ENCODE measurements at places on chromosomes 6 and 20. TPM values are rescaled to one million over a fixed set of nuclear protein-coding genes. Genes with fewer than 3 reads are reported as not detected.
A peak's percentile ranks its signal among the peaks of the same experiment; 100 is the strongest.

Gene CHRNA4
- total RNA-seq = not detected

Gene SLC22A2
- not detected for total RNA-seq

Gene MEI4
- 0.08 TPM for total RNA-seq

Gene SLC9A8
- total RNA-seq = 10.4 TPM

Gene GPLD1
- total RNA-seq = 1.1 TPM

Gene DPM1
- total RNA-seq = 126 TPM

Gene FAM184A
- 4.1 TPM for total RNA-seq

Gene POFUT1
- 56.1 TPM for total RNA-seq

Gene OXT
- not detected for total RNA-seq

Gene TMEM244
- total RNA-seq = not detected

DNA sequence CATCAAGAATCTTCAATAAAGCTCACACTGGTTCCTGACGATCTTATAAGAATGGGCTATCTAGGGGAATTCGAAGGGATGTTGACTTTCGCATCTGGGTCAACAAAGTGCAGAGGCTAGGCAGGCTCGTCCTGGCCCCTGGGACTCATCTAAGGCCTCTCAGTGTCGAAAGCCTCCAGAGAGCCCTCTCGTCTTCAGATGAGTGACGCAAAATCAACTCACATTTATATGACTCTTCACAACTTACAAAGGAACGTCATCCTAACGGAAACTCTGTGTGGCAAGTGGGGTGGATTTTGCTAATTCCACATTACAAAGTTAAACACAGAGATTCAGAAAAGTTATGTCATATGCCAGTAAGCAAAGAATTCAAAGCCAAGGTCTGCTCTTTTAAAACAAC is 270.5 kb upstream of the EXOC2 start:
- DNase-seq = no peak

GRCh38 chr20:10654630-10655029 is 19.2 kb downstream of the JAG1 start:
- DNase-seq = no peak

- no peak for DNase-seq
Observed at GRCh38 chr6:57201718-57202117, 20.4 kb downstream of the RAB23 start.

GRCh38 chr20:6914986-6915385 is 147.5 kb downstream of the BMP2 start:
- DNase-seq = no peak

DNA sequence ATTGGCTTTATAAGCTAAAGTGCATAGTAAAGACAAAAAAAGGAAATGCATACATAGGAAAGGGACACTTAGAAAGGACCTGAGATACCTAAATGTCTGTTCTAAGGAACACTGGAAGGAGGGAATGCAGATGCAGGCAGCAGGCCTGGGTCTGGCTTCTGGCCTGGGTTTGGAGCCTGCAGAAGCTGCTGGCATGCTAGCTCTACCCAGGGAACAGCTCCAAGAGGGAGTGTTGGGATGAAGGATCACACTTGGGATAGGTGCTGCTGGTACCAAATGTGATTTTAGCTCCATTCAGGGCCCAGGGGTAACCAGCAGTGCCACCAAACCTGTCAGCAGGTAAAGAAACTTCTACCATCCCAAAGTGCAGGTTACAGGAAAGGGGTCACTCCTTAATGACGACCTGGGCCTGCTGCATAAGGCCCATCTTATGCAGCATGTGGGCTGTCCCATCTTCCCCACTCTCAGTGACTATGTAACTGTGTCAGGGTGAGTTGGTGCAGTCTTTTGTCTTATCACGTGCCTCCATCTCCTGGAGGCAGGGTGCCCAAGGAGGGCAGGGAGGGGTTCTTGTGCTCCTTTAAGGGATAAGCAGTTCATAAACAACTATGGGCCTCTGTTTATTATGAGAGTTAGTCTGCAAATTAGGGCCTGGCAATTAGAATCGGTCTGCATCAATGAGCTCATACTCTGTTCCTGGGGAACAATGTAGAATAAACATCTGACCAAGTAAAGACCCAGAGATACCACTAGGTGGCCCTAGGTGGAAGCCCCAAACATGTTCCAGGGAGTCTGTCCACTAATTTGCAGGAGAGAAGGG is 26.9 kb downstream of the DDX27 start:
- peak; percentile 70 for DNase-seq

DNA sequence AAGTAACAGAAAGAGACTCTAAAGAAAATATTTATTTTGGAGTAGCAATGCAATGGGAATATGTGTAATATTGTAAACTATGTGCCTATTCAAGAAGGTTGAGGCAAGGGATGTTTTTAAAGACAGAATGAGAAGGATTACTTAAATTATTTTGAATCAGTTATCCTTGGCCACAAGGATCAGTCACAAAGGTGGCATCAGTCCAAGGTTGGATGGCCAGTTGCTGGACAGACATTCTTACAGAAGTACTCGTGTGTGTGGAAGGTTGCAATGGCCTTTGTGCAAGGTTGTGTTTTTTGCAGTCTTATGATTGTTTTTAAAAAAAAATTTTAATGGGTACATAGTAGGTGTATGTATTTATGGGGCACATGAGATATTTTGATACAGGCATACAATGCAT is 2.0 kb downstream of the QRSL1 start:
- DNase-seq = no peak

GRCh38 chr20:52290569-52290968 is 99.0 kb upstream of the ZFP64 start:
- no peak for DNase-seq

- DNase-seq = no peak
Observed at GRCh38 chr6:44664716-44665115, 277.2 kb downstream of the CDC5L start.

- DNase-seq = peak; percentile 45
Observed at GRCh38 chr20:39986173-39986904, 702.7 kb downstream of the MAFB start.

DNA sequence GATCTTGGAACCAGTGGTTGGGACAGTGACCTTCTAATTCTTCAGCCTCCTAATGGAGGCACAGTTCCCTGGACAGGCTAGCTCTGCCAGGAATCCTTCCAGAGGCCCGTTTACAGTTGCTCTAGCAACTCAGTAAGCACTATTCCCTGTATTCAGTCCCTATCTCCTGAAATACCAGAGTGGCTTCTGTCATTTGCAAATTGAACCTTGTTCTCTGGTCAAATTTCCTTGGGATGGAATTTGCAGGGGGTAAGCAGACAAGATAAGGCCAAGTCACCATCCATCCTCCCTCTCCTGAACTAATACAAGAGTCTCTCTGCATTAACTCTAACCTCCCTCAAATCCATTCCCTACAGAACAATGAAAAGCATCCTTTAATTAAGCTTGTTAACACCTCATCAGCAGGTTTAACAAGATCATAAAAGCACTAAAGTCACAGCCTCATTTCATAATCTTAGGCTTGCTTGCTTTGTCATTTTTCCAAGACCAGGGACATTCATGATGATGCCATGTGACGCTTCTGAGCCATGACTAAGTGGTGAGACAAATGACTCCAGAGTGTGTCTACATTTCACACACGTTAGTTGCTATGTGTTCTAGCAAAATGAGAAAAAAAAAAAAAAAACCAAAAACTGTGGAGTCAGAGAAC is 37.1 kb downstream of the SLC22A23 start:
- DNase-seq = no peak

GRCh38 chr6:148004651-148005050 is 338.0 kb upstream of the SASH1 start:
- no peak for DNase-seq

GRCh38 chr6:69705954-69706353 is 90.9 kb downstream of the LMBRD1 start:
- peak; percentile 17 for DNase-seq

DNA sequence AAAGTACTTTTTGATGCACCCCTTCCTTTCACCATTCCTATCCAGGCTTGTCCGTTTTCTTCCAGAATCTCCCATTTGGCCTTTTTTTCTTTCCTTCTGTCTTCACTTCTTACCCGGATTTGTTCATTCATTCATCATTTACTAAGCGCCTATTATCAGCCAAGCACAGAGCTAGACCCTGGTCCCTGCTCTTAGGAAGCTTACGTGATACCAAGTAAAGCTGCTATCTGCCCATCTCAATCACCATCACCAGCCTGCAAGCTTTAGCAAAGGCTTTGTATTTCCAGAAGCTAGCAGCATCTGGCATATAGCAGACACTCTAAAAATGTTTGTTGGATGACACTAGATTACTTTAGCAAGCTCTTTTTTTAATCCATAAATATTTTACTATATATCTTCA is 4.8 kb downstream of the NDRG3 start:
- no peak for DNase-seq

- peak; percentile 65 for DNase-seq
Observed at GRCh38 chr20:35600993-35601973, 14.3 kb upstream of the SPAG4 start.

GRCh38 chr20:25206063-25206403 is 10.5 kb downstream of the ENTPD6 start:
- DNase-seq = no peak

GRCh38 chr6:31174378-31174777 is 3.9 kb upstream of the POU5F1 start:
- DNase-seq = no peak

- no peak for DNase-seq
Observed at GRCh38 chr20:50009521-50010454, 27.0 kb downstream of the SNAI1 start.

DNA sequence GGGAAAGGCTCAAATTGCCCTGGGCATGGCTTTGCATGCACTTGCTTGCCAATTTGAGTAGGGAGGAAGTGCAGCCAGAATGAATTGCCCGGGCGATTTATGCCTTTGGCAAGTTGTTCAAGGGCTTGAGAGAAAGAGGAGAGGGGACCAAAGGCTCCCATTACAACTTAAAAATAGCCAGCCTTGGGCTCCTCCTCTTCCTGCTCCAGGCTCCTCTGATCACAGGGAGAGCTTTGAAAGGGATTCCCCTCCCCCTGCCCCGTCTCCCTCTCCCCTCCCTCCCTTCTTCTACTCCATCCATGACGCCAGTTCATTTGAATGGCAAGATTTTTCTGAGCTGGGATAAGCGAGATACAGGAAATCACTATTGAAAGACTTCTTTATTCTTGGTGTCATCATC is 304.9 kb upstream of the JAG1 start:
- peak; percentile 98 for DNase-seq

DNA sequence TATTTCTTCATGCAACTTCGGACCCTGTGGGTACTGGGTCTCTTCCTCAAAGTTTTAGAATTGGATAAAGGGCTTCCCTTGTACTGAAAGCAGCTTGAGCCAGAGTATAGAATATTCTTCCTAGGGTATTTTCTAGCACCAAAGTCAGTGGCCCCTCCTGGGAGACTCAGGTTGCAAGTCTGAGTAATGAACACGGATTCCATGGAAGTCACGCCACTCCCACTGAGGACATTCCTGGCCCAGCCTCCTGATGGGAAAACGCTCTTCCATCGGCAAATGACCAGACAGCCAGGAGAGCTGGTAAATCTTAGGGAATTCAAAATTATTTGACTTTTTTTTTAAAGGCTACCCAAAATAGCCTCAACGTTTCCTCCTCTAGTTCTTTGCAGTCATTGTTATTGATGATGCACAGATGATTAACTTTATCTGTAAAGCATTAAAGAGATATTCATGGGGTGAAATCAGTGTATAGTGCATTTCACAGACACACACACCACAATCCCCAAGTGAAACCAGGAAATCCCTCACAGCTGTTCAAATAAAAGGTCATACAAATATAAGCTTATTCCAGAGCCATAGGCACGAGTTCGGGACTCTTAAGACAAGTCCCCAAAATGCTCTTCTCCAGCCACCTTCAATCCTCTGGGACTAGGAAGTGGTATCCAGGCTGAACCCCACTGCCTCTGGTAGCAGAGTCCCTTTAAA is 248.8 kb downstream of the SOD2 start:
- DNase-seq = no peak

GRCh38 chr6:52562911-52563310 is 13.9 kb downstream of the TRAM2 start:
- no peak for DNase-seq

DNA sequence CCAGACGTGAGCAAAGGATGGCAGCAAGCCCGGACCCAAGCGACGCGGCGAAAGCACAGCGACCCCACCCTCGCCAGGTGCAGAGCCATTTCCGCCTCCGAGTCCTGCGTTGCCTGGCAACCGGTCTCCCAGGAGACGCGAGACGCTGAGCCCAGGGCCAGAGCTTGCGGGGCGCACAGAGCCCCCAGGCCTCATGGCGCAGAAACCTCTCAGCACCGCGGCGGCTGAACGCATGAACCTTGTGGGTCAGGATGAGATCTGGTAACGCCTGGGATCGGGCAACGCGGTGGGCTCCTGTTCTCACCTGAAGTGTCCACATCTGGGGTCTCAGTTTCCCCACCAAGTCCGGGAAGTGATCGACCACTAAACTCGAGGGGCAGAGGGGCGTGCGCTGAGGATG is 77.7 kb downstream of the ANKRD60 start:
- no peak for DNase-seq

GRCh38 chr20:21715193-21715881 is 9.9 kb downstream of the PAX1 start:
- DNase-seq = no peak

DNA sequence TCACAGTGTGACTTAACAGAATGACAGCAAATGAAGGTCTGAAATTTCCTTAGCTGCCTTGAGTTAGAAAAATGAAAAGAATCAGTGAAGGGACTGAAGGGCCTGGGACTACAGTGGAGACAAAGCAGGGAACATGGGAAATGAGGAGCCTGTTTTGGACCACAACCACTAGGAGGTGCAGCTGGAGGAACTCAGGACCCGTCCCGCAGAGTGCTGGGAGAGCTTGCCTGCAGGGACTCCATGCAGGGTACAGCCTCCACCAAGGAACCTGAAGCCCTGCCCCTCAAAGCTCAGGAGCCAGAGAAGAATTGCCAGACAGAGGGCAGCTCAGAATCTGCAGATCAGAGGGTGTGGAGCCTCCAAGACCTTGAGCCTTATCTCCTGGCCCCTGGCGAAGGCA is 50.7 kb downstream of the LRFN2 start:
- peak; percentile 55 for DNase-seq

DNA sequence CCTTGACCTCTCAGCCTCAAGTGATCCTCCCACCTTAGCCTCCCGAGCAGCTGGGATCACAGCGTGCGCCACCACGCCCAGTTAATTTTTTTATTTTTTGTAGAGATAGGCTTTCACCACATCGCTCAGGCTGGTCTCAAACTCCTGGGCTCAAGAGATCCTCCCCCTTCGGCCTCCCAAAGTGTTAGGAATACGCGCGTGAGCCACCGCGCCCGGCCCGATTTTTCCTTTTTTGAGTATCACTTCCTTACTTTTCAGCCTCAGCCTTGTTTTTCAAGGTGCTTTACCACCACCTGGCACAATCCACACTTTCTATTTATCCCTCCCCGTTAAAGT is 791 bp upstream of the STX11 start:
- no peak for DNase-seq

DNA sequence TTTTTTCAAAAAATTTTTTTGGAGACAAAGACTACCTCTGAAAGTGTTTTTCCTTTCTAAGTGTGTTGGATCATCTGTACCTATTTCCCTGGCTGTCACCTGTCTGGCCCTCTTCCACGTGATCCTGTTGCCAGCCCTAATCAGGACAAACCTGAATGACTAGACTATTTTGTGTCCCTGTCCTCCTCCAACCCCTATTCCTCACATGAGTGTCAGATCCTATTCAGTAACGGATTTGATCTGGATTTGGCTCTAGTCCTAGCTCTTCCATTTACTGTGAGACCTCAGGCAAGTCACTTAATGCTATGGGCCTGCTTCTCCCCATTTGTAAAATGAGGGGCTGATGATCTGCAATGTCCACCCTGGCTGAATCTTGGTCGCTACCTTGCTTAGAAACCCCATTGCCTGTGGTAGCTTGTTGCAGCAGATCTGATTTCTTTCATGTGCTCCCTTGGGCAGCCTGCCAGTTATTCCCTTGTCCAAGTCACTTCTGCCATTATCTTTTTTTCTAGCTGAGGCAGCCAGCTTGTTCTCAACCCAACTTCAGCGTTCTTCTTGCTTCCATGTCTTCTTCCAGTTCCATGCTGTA is 4.8 kb downstream of the PHF20 start:
- DNase-seq = peak; percentile 73

- DNase-seq = no peak
Observed at GRCh38 chr6:64717281-64717680, 989.7 kb downstream of the EYS start.
